ENCODE measurements at places on chromosomes 6 and 20.

GRCh38 chr6:34182751-34183531 lies 37.1 kb upstream of the GRM4 start:
- DNase-seq, result no peak

DNA sequence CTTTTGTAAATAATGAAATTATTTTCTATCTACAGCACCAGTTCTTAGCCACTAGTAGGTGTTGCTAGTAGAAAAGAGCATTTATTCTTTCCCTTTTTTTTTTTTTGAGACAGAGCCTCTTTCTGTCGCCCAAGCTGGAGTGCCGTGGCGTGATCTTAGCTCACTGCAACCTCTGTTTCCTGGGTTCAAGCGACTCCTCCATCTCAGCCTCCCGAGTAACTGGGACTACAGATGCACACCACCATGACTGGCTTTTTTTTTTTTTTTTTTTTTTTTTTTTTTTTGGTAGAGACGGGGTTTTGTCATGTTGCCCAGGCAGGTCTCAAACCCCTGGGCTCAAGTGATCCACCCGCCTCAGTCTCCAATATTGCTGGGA lies 6.7 kb downstream of the PCMT1 start:
- no peak for DNase-seq

DNA sequence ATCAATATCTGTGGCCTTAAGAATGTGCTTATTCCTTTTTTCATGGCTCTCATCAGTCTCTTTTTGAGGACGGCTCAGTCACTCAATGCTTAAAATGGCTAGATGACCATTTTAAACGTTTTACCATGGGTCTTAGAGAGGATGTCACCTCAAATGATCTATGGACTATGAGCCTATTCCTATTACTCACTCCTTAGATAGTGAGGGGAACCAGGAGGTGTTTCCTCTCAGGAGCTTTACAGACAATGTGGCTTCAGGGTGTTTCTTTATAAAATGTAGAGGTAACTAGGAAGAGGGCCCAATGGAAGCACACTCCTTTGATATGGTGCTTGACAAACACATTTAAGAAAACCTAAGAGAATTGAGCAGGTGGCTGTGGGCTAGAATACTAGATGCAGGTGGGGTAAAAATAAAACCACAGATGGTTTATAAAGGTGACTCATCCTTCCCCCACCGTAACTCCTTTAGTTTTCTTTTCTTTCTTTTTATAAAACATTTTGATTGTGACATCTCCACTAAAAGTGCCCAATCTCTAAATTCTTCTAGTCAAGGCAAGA lies 1.5 kb upstream of the TMEM200A start:
- DNase-seq, result no peak

- DNase-seq, result peak; percentile 52
Measured at GRCh38 chr6:144036064-144036834, 28.2 kb upstream of the PLAGL1 start.

- no peak for DNase-seq
Measured at GRCh38 chr6:119145111-119145510, 66.6 kb upstream of the FAM184A start.

DNA sequence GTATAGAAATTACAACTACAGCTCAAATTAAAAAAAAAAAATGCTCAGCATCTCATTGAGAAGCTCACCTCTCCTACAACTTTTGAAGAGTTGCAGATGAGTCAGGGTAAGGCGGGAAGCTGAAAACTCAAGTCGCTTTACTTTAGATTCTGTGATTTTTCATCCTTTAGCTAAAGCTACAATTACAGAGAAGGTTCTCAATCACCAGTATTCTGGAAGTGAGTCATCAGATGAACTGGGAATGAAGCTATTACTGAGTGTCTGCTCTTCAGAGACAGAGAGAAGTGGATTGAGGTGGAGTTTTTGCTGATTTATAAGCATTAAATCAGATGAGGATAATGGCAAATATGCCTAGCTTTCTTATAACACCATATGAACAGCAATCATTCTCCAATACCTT lies 91.9 kb downstream of the TFAP2A start:
- DNase-seq, result no peak

GRCh38 chr6:219641-220198 lies 72.6 kb upstream of the DUSP22 start:
- no peak for DNase-seq

- DNase-seq, result no peak
Measured at GRCh38 chr20:39394461-39394860, 432.3 kb downstream of the DHX35 start.

GRCh38 chr6:170378502-170378901 lies 71.9 kb downstream of the FAM120B start:
- DNase-seq, result no peak

DNA sequence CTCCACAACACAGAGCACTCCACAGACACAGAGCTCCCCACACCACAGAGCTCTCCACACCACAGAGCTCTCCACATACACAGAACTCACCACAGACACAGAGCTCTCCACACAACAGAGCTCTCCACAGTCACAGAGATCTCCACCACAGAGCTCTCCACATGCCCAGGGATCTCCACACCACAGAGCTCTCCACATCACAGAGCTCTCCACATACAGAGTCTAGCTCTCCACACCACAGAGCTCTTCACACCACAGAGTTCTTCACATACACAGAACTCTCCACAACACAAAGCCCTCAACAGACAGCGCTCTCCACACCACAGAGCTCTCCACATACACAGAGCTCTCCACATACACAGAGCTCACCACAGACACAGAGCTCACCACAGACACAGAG lies 55.3 kb downstream of the ERMARD start:
- no peak for DNase-seq

DNA sequence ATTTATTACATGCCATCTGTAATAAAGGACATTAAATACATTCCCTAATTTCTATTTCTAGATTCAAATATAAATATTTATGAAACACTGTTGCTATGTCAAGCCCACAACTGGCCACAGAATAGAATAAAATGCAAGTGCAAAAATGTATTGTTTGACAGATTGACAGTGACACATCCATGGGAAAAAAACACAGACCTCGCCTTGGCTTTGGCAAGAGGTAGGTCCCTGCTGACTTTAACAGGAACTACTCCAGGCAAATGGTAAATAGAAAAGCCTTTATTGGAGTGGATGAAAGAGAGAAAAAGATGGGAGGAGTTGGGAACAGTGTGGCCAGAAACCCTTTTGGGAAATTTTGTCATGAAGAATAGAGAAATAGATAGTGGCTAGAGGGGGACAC lies 622.9 kb downstream of the UTRN start:
- DNase-seq, result no peak

GRCh38 chr20:2771631-2772080 lies 28.8 kb downstream of the CPXM1 start:
- no peak for DNase-seq

DNA sequence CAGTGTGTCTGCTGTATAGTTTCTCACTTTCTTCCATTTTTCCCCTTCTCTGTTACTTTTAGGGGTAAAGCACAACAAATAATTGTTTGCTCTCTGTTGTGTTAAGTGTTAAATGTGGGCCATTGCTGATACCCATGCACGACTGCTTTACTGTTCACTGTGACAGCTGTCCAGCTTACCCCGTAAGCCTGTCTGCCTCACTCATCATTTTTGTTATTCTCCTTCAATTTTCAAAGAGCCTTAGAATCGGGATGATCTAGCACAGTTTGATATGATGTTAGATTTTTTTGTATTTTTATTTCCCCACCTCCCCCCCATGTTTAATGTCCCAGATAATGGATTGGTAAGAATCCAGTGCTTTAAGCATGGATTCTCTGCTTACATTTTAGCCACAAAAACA lies 41.2 kb upstream of the MLIP start:
- DNase-seq, result peak; percentile 46

DNA sequence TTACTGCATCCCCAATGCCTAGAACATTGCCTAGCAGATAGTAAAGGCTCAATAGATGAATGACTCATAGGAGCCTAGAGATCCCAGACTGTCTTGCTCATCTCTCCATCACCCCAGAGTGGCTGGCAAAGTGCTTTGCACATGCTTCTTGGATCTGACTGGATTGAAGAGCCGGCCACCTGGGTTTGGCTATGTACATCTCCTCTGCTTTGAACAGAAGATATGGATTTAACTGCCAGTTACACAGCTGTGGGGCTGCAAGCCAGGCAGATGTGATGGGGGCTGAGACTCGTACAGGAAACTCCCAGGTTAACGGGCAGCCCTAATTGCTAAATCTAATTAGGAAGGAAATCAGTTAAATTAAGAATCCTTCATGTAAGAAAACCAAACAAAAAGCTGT lies 28.6 kb downstream of the MYLIP start:
- peak; percentile 34 for DNase-seq

DNA sequence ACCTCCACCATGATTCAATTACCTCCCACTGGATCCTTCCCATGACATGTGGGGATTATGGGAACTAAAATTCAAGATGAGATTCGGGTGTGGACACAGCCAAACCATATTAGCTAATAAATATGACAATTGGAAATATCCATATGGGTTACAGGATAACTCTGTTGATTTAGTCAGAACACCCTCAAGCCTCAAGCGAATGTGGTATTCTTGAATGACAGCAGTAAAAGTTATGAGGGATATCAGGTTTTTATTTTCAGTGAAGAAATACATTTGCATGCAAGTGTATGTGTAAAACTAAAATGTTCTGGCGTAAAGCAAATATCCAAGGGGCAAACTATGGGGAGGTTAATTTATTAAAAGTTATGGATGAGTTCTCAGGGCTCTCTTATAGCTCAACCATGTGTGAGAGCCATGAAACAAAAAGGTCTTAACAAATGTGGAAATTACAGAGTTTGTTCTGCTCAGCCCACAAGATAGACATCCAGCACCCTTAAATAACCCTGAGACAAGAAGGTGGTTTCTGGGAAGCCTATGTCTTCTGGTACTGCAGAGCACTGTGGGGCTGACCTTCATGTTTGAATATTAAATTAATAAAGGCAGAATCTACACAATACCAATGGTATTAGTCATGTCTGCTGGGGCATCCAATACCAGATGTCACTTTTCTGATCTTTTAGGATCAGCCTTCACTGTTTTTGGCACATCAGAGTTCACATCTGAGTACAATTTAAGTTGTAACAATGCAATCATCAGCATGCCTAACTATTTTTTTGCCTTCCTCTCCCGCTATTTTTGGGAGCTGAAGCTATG lies 370.5 kb upstream of the RSPO3 start:
- no peak for DNase-seq

GRCh38 chr6:165925474-165926156 lies 242.0 kb downstream of the TBXT start:
- DNase-seq, result no peak

GRCh38 chr20:32672982-32673851 lies 524 bp downstream of the C20orf203 start:
- DNase-seq, result no peak

- DNase-seq, result no peak
Measured at GRCh38 chr6:55869674-55870073, 5.7 kb downstream of the BMP5 start.

GRCh38 chr6:27753668-27754407 lies 158.4 kb downstream of the OR2B2 start:
- peak; percentile 87 for DNase-seq

- peak; percentile 24 for DNase-seq
Measured at GRCh38 chr6:105259913-105260889, 80.4 kb upstream of the POPDC3 start.

- DNase-seq, result peak; percentile 51
Measured at GRCh38 chr6:45422503-45423110, 44.9 kb upstream of the SUPT3H start.

- DNase-seq, result no peak
Measured at GRCh38 chr6:142844065-142844755, 100.8 kb downstream of the HIVEP2 start.

- no peak for DNase-seq
Measured at GRCh38 chr6:88304520-88304919, 138.4 kb upstream of the CNR1 start.

GRCh38 chr6:46598215-46598614 lies 54.4 kb downstream of the CYP39A1 start:
- no peak for DNase-seq

GRCh38 chr6:164078532-164079274 lies 664.2 kb downstream of the QKI start:
- DNase-seq, result no peak

- no peak for DNase-seq
Measured at GRCh38 chr6:41302638-41303037, 16.2 kb upstream of the TREM1 start.

GRCh38 chr20:4027590-4028265 lies 12.4 kb upstream of the RNF24 start:
- DNase-seq, result peak; percentile 72

- DNase-seq, result no peak
Measured at GRCh38 chr20:25276533-25277050, 28.7 kb downstream of the PYGB start.

GRCh38 chr20:2101057-2101864 lies at the start of gene STK35:
TSS of gene STK35 (plus strand) at chr20:2101827. CDS start at chr20:2101882, 55 bp downstream.
- DNase-seq, result no peak

DNA sequence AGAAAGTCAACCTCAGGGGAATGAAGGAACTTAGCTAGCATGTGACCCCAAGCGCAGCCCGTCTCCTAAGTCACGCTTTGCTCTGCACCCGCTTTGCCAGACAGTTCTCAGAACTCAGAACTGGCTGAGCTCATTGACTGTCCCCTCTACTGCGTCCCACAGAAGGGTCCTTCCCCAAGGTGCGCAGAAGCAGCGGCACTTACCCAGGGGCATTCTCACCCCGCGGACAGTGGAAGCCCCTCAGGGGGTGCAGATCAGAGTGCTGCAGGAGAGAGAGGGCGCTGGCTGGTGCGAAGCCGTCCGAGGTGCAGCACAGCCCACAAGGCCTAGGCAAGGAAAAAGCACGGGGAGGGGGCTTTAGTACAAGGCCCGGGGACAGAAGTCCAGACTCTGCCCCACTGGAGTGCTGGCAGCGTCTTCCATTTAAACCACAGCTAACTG lies 807 bp downstream of the SNHG17 start:
- peak; percentile 26 for DNase-seq

DNA sequence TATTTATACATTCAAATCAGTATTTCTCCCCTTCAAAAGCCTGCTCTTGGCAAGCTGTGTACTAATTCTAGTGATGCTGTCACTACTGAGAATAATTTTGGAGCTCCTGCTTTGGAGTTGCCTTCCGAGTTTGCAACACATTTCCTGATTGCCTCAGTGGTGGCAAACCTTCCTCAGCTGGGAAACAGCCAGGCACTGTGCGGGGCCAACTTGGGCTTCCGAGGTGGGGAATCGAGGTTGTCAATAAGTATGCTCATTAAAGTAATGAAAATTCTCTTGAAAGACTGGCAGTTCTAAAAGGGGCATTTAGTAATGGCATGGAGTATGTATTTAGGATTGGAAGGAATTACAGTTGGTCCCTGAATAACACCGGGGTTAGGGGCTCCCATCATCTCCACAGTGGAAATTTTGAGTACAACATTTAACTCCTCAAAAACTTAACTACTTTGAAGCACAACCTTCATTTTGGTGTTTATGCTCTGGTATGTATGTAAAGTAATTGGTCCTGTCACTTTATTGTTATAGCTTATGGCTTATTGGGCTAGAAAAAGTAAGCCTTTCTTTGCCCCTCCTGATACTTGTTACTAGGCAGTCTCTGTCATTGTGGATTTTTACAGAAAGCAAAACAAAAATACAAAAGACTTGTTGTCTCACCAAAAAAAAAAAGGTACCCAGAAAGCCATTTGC lies 2.7 kb downstream of the PAQR8 start:
- DNase-seq, result no peak

GRCh38 chr6:79947191-79948186 lies at the start of gene ELOVL4:
TSS of gene ELOVL4 (minus strand) at chr6:79947553. CDS start at chr6:79947279, 274 bp downstream.
- DNase-seq, result peak; percentile 82

GRCh38 chr20:6780433-6781190 lies 13.1 kb downstream of the BMP2 start:
- peak; percentile 81 for DNase-seq

- no peak for DNase-seq
Measured at GRCh38 chr6:130503146-130503545, 137.3 kb downstream of the TMEM200A start.
